ENCODE measurements at places on chromosomes 4 and X.

- no peak for DNase-seq
Observed at GRCh38 chrX:107829878-107830277, 4.2 kb downstream of the MID2 start.

- DNase-seq: no peak
Observed at GRCh38 chrX:91122151-91122694, 312.4 kb upstream of the PABPC5 start.

DNA sequence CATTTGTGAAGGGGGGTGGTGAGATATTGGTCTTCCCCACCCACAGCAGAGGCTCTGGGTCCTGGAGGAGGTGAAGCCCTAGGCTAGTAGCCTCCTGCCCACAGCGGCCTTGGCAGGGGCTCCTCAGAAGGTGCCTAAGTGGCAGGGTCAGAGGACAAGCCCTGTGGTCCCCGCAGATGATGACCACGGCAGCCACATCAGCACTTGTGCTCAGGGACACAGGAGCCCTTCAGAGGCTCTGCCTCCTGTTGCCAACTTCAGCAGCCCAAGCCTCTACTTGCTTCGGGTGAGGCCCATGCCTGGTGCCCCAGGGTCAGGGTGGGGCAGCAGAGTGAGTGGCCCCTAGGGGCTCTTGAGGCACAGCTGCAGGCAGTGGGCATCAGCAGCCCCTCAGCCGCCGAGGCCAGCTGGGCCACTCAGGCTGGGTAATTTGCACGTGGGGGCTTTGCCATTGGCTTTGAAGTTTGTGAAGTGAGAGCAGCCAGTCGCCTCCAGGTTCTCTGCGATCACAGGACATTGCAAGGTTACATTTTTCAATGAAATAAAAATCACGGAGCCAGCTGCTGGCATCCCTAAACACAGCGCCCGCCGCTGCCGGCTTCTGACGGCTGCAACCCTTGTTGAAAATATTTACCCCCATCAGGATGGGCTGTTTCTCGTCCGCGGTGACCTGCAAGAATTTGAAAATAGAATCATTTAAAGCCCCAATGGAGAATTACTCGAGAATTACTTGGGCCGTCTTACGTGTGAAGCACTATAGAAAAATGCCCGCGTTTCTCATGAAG, 108.5 kb downstream of the HMX1 start:
- DNase-seq: no peak

DNA sequence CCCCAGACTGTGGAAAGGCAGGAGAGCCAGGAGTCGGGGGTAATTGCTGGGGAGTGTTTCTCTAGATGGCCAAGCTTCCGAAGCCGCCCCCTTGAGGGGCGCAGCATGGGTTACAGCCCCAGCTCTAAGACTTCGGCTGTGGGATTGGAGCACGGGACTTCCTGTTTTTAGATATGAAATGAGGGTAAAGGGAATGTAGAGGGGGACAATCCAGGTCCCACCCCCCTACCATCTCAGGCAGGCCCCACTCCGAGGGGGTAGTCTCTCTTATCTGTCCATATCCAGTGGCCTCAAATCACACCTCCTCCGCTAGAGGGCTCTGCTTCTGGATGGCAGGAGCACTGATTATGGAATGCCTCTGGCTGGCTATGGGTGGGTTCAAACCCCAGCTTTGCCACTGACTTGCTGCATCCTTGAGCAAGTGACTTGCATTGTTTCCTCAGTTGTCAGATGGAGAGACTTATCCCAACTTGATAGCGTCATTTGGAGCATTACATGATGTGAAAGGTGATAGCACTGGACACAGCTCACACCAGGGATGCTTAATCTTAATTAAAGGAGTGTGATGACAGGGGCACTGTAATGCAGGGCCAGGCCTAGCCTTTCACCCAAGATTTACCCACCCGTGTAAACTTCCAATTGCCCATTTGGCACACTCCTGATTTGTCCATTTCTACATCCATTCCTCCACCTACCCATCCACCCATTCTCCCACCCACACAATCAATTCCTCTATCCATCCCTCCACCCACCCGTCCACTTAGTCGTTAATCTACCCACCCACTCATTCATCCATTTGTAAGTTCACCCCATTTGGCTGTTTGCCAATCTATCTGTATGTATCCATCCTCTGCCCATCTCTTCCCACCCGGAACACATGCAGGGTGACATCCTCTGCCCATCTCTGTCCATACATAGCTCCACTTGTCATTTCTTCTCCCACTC, 848 bp upstream of the KCND1 start:
- no peak for DNase-seq

- no peak for DNase-seq
Observed at GRCh38 chr4:909821-910220, 22.3 kb downstream of the GAK start.

- DNase-seq: no peak
Observed at GRCh38 chrX:128870361-128870760, 652.9 kb downstream of the SMARCA1 start.

GRCh38 chr4:175637762-175638161, 174.3 kb downstream of the GPM6A start:
- no peak for DNase-seq

- no peak for DNase-seq
Observed at GRCh38 chr4:185335579-185335978, 60.1 kb downstream of the LRP2BP start.

DNA sequence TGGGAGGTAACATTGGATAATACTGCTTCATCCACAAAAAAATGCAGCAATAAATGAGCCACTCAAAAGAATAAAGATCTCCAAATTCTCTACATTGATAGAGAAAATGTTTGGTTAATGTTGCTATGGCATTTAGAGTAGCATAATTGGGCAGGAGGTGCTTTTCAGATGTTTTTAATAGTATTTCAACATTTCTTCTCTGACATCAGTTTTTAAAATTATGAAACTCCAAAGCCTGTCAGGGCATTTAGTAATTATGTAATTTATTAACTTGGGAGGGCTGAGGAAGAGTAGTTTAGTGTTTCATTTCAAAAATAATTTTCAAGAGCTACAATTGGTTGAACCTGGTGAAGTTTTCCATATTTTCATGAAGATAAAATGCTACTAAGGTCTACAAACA, 211.3 kb upstream of the INTU start:
- DNase-seq: no peak

DNA sequence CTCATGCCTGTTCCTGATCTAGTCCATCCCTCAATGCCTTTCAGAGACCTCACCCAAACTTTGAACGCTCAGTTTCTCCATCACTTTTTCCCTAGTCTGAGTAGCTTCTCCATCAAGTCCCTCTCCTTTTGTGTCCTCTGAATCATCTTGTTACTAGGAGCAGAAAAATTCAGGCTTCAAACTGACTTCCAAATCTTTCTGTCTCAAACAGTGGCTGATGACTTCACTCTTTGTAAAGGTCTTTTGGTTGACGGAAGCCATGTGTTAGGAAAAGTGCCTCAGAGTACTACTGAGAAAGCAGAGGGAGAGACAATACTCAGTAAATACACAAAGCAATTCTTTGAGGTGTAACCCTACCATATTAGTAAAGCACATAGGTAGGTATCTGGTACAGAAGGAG, 65.7 kb upstream of the CAMK2D start:
- no peak for DNase-seq

DNA sequence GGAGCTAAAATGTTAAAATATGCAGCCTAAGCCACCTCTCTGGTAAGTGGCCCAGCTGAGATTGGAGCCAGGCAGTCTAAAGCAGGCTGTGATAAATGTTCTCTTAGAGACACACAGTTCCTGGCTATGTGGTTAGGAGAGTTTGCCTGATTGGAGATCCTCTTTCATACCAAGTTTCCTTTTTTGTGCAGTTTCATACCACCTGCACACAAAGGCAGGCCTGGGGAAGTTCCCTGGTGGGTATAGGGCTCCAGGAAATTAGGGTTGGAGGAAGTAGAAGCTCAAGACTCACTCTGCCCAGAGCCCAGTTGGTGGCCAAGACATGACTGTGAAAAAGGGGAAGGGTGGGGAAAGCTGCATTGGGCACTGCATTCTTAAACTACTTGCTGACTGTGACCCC, 16.9 kb downstream of the CYBB start:
- no peak for DNase-seq

DNA sequence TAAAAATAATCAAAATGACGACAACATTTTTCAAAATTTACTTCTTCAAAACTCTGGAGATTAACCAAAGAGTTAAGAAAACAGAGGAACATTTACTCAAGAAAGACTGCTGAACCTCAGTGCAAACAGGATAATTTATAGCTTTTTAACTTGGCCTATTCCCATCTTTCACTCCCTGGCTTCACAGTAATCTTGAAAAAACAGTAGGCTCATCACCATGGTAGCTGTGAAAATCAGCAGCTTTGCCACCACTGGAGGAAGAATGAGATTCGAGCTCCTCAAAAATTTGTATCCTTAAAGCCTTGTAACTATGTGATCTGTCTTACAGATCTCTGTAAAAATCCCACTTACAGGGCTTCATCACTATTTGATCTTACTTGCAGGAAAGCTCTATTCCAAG, 447.7 kb upstream of the CTSO start:
- DNase-seq: no peak

DNA sequence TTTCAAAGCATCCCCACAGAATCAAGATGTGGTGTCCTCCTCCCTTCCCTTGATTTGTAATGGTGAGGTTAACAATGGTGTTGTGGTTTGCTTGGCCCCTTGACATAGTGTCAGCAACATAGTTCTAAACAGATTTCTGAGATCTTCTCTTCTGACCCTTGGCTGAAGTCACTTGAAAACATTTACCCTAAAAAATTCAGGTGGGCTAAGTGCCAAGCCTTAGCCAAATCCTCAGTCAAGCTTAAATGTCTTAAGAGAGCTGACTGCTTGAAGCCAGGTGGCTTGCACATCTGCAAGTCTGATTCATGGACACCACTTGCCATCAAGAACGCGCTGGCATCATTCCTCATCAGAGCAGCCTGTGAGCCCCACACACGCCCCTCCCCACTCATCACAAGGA, 173.2 kb downstream of the MGST2 start:
- DNase-seq: no peak

GRCh38 chr4:24912252-24913118, at the start of gene CCDC149:
Gene CCDC149, minus strand, starts transcription at chr4:24913042. Its CDS starts 178 bp downstream, at chr4:24912864.
- DNase-seq: no peak

GRCh38 chrX:10794203-10794630, 173.8 kb upstream of the MID1 start:
- DNase-seq: no peak

GRCh38 chr4:17163156-17163771, 264.8 kb upstream of the LDB2 start:
- no peak for DNase-seq

GRCh38 chrX:2889045-2889605, 40.0 kb downstream of the ARSD start:
- no peak for DNase-seq

DNA sequence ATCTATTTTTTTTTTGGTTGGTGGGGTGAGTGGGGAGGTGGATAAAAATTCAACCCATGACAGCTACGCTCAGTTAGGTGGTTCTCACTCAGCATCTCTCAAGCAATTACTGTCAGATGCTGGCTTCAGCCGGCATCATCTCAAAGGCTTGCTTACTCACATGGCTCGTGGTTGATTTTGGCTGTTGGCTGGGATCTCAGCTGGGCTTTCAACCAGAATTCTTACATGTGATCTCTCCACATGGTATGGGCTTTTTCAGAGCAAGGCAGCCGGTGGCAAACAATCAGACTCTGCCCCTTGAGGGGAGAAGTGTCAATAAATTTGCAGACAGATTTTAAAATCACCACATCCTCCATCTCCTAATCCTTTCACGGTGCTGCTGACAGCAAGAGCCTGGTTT, 47.2 kb downstream of the SLC34A2 start:
- no peak for DNase-seq

DNA sequence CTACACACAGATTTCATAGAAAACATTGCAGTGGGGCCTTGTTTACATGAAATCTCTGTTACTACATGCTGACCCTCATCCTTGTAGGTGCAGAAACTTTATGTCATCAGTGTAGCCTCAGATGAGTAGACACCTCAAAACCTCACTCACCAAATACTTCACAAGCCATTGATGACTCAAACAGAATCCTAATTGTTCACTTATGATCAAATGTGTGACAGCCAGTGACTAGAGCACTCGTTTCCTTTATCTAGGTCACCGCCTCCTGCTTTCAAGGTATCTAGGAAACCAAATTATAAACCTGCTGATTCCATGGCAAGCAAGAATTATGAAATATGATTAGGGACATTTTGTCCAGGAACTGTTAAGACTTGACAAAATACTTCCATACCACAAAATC, 255.8 kb upstream of the GPRIN3 start:
- no peak for DNase-seq

GRCh38 chr4:155722816-155723499, 35.9 kb upstream of the GUCY1B1 start:
- DNase-seq: no peak

DNA sequence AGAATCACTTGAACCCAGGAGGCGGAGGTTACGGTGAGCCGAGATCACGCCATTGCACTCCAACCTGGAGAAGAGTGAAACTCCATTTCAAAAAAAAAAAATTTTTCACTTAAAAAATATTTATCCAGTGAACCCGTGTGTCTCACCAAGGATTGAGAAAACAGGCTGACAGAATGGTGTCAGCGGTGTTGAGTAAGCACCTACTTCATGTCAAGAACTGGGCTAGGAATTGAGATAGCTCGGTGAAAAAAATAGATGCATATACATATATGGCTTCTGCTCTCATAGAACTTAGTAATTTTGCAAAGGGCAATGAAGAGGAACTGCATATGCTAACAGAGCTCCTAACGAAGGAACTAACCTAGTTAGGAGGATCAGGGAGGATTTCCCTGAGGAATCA, 297.3 kb downstream of the TENM3 start:
- DNase-seq: no peak

GRCh38 chr4:15327311-15328298, 100.2 kb upstream of the C1QTNF7 start:
- no peak for DNase-seq

- no peak for DNase-seq
Observed at GRCh38 chr4:48188390-48188789, 54.3 kb upstream of the TXK start.

DNA sequence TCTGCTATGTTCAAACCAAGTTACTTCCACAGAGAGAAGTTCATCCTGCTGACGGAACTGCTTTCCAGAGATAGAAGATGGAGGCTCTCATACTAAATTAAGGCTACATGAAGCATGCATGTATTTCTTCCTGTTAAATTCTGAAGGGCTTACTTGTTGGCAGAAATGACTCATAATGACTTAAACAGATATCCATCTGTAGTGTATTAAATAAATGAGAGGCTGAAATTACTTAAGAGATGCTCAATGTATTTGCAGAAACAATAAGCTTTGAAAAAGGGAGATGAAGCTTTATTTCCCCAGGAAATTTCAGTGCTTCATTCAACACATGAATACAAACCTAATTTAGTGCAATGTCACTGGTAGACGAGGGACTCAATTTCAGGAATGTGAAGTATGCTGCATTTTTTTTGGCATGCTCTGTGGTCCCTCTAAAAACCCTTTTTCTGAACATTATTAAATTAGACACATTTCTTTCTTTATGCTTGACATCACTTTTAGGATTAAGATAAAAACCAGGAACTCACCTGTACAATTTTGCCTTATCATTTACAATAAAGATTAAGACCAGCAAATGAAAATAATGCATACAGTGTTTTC, 759.1 kb upstream of the POU3F4 start:
- no peak for DNase-seq

DNA sequence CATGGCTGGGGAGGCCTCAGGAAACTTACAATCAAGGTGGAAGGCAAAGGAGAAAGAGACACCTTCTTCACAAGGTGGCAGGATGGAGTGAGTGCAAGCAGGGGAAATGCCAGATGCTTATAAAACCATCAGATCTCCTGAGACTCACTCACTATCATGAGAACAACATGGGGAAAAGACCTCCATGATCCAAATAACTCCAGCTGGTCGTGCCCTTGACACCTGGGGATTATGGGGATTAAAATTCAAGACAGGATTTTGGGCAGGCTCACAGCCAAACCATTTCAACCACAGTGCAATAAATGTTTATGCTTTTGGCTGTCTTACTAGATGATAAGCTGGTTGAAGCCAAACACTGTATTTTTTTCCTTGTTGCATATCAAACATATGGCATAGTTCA, 1112.4 kb downstream of the STIM2 start:
- DNase-seq: no peak

All from stimulated activated CD8-positive, alpha-beta memory T cell treated with anti-CD3 and anti-CD28 coated beads, Interleukin-15, amount 100 ng/mL, for 4 hours (primary cell).